ENCODE measurements at places on chromosomes 7 and 10.

GRCh38 chr10:63637901-63638327 is 116.7 kb downstream of the REEP3 start:
- no peak for DNase-seq

DNA sequence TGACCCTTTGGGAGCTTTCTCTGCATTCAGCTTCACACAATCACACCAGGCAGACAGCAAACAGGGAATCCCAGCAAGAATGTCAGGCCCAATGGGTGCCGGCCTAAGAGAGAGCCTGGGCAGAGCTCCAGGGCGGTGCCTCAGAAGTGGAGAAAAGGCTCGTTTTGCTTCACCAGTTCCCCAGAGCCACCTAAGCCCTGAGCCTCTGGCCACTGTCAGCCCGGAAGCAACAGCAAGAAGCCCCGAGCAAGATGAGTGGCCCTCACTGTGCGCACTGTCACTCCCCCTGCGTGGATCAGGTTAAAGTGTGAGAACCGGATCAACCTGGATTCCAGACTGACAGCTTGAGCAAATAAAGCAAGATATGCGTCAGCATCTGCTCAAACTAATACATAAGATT is 14.7 kb downstream of the CNPY1 start:
- DNase-seq: no peak

- no peak for DNase-seq
Observed at GRCh38 chr10:17464545-17464944, 10.2 kb upstream of the ST8SIA6 start.

- DNase-seq: peak; percentile 99
Observed at GRCh38 chr7:2175514-2175913, 57.2 kb downstream of the MAD1L1 start.

DNA sequence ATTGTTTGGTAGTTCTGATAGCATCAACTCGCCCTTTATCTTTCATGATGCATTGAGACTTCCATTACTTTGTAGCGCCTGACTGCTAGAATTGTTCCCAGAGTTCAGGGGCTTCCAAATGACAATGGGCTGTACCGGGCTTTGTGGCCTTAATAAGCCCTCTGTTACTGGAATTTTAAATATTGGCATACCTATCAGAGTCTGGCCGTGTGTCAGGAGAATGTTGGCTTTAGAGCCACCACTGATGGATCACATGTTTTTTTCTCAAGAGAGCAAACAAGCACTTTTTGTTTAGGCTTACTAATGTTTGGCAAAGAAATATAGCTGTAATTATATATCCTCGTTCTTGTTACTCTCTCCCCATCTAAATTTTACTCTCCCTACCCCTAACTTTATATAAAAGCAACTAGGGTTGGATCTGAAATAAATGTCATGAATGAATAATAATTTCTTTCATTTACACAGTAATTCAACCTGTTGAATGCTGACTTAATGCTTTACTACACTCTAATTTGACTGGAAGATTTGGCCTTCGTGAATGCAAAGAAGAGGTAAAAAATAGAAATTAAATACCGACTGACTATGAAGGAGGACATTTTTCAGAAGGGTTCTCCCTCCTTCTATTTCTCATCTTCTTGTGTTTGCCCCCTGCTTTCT is 396.7 kb downstream of the AUTS2 start:
- no peak for DNase-seq

DNA sequence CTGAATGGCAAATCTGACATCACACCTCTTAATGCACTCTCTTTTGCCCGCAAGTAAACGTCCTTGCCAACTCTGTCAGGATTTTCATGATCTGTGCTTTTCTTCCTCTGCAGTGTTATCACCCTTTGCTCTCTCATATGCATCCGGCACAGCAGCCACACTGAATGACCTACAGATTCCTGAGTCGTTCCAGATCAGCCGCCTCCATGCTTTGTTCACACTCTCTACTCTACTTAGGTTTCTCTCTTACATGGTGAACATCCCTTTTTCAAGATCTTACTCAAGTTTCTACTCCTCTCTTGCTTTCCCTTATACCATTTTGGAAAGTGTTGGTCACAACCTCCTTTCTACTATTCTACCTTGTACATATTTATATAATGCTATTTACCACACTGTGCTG is 127.7 kb upstream of the AOAH start:
- no peak for DNase-seq

DNA sequence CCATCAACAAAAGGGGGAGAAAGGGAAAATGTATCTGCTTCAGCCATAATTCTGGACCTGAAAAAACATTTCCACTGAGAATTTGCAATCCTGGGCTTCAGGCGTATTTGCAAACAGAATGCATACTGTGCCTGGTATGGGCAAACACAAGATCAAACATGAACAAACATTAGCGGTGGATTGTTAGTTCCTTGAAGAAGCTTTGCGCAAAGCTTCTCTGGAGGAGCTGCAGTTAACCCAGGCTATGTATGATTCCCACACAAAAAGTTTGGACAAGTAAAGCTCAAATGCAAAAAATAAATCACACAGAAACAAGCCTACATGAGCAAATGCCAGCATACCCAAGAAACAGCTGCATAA is 20.4 kb upstream of the HILPDA start:
- DNase-seq: no peak

DNA sequence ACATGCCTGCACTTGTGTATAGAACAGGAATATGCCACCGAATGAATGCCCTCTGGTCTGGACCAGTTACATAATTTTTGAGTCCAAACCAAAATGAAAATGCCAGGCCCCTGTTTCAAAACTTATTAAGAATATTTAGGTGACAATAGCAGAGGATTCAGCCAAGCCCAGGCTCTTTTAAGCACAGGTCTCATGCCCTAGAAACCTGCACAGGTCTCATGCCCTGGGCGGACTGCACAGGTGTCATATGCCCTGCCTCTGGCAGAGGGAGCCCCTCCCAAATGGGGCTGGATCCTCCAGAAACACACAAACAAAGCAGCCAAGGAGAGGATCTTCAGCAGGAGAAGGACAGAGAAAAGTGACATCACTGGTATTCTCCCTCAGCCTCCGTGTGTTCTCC is 605.4 kb upstream of the NRP1 start:
- DNase-seq: no peak

DNA sequence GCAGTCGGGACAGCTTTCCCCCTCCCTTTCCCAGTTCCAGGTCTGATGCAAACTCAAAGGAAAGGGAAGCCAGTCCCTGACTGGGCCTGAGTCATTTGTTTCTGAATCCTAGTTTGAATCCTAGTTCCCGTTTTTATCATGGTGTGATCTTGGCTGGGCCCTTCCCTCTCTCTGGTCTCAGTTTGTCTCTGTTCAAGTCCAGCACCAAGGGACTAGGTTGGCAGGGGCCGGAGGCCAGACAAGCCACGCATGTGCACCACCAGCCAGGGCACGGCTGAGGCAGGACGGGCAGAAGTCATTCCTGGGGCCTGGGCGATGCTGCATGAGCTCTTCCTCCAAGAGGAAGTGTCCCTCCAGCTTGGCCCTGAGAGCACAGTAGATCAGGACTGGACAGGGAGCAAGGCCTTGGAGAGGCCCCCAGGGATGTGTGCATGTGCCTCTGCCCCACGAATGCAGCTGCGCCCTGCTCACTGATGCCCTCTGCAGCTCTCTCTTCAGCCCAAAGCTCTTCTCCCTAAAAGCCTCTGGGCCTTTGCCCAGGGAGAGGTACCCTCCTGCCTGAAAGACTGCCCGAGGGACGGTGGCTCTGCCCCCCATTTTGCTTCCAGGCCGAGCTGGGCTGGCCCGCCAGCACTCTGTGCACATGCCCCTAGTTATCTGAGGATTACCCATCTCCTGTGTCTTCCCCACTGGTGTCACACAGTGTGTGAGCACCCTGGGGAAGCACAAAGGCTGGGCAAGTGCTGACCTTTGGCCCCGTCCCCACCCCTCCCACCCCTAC is 86.7 kb downstream of the ZMIZ1 start:
- DNase-seq: peak; percentile 67

DNA sequence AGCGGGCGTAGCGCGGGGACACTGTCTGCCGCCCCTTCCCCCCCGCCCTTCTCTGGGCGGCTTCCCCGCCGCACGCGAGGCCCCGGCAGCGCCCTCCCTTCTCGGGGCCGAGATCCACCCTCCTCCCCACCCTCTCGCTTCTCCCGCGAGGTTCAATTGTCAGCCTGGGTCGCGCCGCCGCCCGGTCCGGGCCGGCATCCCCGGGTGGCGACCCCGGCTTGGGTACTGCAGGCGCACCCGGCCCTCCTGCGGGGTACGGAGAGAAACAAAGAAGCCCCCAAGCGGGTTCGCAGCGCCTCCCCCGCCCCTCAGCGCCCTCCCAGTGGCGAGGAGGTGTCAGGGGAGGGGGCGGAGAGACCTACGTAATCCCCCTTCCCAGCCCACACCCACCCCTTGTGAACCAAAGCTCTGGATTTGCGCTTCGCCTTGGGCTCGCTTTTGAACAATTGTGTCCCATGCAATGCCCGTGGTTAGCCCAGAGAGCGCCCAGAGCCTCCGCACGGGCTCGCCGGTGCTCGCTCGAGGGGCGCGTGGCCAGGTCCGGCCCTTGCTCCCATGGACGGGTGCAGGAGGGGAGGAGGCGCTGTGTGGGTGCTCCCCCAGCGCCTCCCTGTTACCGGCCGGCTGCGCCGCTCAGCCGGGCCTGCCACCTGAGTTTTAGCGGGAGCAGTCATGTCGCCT is 634 bp downstream of the HECW1 start:
- DNase-seq: peak; percentile 40

DNA sequence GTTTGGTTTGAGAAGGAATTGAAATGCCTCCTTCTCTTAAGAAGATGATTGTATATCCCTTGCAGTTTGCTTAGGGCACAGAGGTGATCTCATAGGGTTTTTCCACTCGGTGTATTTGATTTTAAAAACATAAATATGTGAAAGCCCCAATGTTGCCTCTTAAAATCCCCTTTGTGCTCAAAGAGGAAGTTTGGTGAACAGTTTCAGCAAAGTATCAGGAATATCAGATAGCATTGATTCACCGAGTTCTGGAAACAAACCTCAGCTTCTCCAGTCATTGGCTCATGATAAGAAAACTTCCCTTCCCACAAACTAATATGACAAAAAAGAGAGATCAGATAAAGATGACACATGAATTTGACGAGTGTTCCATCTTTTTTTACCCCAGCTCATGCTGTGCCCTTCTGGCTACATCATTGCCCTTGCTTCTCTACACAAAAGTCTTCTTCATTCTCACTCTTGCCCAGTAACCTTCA is 20.1 kb upstream of the SMNDC1 start:
- DNase-seq: no peak

- no peak for DNase-seq
Observed at GRCh38 chr7:49580000-49580399, 193.4 kb upstream of the VWC2 start.

DNA sequence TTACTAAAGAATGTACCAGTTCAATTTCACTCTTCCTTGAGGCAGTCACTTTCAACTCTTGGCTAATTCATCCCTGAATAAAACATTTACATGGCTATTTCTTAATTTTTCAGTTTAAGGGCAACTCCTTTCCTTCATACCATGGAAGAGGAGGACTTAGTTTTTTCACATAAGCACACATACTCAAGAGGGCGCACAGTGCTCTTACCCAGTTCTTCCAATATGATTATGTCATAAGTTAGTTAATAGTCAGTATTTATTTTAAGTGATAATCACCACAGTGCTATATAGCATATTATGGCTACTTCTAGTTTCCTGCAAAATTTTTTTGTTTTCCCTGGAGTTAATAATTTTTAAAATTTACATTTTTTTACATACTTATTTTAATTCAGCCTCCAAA is 58.6 kb downstream of the SND1 start:
- no peak for DNase-seq

GRCh38 chr10:52573347-52573746 is 199.2 kb downstream of the MBL2 start:
- no peak for DNase-seq

DNA sequence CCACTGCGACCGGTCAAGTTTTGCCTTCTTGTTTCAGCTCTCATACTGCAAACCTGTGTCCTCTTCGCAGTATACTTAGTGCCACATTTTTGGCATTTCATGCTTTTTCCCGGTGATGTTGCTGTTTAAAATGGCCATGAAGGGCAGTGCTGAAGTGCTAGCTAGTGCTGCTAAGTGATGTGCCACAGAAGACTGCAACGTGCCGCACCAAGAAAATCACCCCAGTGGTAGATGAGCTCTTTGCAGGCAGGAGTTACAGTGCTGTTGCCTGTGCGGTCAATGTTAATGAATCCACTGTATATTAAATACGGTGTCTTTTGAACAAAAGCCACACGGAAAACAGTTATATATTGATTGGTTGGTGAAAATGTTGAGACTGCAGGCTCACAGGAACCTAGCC is 120.3 kb downstream of the ANLN start:
- DNase-seq: no peak

DNA sequence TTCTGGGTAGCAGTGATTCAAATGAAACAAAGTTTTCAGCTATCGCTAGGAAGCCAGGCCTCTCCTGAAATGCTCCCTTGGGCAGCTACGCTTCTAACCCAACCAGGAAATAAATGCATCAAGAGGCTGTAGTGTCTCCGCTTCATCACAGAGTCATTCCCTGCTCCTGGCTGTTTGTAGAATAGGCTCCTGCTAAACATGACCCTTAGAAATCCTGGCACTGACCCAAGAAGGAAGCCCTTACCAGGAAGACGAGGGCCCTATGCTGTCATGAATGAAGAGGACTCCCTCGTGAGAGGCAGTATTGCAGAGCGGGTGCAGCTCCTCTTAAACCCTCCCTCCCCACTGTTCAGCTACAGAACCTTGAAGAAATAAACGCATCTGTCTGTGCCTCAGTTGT is 48.3 kb downstream of the NOD1 start:
- no peak for DNase-seq

- DNase-seq: peak; percentile 78
Observed at GRCh38 chr10:124740369-124741280, 3.6 kb downstream of the FAM53B start.

DNA sequence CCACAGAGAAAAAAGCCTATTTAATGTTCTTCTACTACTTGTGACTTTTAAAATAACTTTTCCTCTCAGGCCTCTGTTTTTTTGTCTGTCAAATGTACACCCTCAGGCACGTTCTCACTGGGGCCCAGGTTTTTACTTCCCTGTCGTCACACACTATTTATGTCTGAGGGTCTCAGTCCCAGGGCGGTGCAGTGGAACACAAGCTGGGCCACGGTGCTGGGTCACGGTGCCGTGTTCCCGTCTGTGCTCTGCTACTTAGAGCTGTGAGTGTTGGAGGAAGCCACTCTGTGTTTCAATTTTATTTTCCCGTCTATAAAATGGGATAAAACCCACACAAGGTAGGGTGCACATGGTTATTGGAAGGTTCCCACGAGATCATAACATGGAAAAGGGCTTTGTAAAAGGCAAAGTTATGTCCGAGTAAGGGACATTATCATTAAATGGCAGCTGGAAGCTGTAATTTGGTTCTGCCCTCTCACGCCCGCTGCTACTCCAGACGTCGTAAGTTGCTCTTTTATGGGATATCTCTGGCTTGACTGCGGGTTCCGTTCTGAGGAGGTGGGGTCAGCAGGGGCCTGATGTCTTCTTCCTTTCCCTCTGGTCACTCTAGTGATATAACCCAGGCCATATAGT is 25.2 kb downstream of the ZNF775 start:
- DNase-seq: peak; percentile 15

GRCh38 chr7:114048386-114049235 is 129.8 kb upstream of the PPP1R3A start:
- peak; percentile 63 for DNase-seq

- no peak for DNase-seq
Observed at GRCh38 chr7:1255080-1255816, 22.6 kb downstream of the UNCX start.
